NCI-H1436 (cell line): ENCODE measurements at places on chromosomes 4 and X.

GRCh38 chr4:48022192-48022799, 5.7 kb downstream of the NIPAL1 start:
- no peak for DNase-seq

DNA sequence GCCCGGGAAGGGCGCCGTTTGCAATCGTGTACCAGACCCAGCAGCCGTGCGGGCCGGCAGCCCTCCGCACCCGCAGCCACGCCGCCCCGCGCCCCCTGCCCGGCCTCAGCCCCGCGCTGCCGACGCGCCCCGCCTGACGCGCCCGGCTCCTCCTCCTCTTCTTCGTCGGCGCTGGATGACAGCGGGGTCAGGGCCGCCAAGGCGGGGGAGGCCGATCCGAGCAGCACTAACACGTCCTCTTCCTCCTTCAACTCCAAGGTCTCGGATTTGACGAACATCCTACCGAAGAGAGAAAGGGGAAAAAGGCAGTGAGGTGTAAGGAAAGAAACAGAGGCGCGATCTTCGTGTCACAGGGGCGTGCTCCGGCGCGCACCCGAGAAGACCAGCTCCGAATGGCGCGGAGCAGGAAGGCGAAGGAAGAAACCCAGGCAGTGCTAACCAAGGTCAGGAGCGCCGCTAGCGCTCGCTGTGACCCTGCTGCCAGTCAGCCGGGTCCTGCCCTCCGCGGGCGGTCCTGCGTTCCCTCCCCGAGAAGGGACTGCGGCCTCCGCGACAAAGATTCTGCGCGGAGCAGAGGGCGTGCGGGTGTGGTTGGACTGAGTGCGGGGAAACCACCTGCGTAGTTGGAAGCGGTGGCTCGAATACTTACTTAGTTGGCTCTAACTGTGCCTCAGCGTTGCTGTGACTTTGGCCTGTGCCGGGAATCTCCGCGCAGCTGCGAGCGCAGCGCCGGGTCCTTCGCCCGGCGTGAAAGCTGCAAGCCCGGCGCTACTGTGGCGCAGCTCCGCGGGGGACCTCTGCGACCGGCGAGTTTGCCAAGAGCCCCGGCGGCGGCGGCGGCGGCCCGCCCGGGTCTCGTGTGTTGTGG, 548 bp downstream of the NEUROG2 start:
- no peak for DNase-seq

GRCh38 chr4:145639186-145639698, 20.1 kb downstream of the MMAA start:
- no peak for DNase-seq

DNA sequence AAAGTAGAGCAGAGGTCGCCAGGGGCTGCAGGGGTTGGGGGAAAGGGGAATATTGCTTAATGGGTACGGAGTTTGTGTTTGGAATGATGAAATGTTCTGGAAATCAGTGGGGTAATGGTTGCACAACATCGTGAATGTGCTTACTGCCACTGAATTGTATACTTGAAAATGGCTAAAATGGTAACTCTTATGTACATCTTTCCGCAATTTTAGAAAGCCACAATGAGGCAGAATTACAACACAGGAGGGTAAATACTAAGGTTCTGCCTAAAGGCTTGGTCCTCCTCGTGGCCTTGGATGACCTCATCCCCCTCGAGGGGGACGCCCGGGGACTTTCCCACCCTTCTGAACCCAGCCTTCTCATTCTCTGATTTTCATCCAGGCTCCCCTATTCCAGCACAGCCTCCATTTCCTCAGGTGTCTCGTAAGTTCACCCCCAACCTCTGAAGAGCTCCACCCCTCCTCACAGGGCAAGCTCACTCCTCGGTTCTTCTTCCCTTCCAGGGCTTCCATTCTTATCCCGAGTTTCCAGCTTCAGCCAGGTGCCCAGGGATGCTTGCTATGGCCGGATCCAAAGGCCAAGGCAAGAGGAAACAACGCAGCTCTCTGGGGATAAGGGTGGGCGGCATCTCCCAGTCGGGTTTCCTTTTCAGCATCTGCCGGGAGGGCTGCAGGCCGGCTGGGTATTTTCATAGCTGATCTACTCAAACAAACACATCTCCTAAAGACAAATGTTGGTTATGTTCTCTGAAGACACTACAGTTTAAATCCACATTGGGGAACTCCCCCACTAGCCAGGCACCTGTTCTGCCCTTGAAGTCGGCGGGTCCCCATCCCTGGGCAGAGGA, 71.3 kb upstream of the ACSL1 start:
- DNase-seq, result no peak

DNA sequence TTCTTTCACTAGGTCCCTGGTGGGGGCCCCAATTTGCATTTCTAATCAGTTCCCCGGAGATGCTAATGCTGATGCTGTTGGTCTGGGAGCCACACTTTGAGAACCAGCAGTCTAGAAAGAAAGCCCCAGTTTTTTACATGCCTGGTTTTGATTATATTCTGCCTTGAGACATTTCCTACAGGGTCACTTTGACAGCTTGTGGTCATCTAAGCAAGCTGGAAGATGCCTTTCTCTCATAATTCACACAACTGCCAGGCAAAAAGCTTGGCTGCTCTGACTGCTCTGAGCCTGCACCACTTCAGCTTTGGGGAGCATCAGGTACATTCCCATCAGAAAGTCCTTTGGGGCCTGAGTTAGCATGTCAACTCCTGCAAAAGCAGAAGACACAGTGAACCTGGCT, 5.9 kb upstream of the PLAC1 start:
- no peak for DNase-seq

DNA sequence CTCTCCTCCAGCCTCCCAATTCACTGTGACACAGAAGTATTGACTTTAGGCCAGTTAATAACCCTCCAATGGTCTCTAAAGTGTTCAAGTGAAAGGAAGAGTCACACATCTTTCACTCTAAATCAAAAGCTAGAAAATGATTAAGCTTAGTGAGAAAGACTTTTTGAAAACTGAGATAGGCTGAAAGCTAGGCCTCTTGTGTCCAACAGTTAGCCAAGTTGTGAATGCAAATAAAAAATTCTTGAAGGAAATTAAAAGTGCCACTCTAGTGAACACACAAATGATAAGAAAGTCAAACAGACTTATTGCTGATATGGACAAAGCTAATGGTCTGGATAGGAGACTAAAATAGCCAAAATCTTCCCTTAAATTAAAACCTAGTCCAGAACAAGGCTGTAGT, 687.2 kb downstream of the TRIML1 start:
- DNase-seq, result no peak

DNA sequence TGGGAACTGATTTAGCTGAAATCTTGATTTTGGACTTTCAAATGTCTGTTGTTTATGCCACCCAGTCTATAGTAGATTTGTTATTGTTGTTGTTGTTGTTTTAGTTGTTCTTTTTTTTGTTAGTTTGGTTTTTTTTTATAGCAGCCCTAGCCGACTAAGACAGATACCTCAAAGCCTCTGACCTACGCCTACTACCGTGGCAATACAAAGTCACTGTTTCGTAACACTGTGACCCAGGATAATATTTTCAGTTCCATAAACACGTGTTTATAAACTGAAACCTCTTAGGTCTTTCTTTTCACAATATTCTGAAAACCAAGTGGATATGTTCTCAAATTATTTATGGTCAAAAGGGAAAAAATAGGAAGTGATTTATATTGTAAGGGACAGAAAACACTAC, 32.8 kb downstream of the VCX2 start:
- DNase-seq, result no peak

DNA sequence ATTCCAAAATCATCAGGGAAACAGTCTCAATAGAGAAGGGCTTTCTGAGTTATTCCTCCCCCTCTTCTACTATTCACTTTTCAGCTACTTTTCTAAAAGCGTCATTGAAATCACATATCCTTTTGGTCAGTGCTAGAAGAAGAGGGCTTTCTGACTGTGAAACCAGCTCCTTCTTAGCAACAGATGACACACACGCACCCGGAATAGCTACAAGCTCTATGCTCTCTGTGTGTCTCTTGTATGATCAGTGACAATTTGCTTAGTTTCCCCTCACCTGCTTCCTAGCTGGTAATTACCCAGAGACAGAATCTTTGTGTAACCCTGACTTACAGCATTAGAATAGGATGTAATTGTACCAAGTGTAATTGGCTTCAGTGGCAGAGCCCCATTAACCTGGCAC, 268.1 kb upstream of the SLITRK2 start:
- DNase-seq, result no peak

DNA sequence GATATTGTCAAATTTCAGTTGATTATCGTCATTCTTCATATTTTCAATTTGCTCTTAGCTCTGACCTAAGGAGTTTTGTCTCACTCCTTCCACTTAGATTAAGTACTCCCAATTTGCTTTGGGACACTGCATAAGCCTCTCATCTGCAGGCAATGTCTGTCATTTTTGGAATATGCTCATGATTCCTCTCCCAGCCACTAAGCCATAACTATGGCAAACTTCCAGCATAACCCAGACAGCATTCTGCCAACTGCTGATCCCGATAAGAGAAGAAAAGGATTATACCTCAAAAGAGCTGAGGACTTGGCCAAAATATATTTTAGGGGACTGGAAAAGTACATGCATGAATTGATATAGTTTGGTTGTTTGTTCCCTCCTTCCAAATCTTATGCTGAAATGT, 444.4 kb downstream of the GABRG1 start:
- no peak for DNase-seq

DNA sequence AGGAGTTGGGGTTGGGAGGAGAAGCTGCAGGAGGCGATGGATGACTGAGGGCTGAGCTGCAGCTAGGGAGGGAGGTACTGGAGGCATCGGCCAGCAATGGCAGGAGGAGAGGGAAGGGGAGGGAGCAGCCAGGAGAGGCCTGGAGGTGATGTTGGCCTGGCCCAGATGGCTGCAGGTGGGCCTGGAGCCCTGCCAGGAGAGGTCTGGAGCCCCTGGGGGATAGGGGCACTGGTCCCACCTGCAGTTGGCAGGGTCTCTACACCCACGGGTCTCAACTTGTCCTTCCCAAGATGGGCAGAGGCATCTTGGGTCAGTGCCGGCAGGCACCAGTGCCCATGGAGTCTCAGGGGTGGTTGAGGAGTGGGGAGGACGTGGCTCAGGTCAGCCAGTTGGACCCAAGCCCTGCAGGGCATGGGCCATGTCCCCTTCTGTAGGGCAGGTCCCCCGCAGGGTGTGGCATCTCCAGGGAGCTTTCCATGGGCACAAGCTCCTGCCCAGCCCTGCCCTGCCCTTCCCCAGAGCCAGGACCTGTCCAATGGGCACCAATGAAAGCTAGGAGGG, 2.7 kb upstream of the MXD4 start:
- no peak for DNase-seq

GRCh38 chrX:25144043-25144940, 128.5 kb upstream of the ARX start:
- peak; percentile 30 for DNase-seq

GRCh38 chrX:113389846-113390245, 549.2 kb upstream of the AMOT start:
- no peak for DNase-seq

- DNase-seq, result no peak
These were observed 194.3 kb upstream of the CT83 start for GRCh38 chrX:116657071-116657470.

DNA sequence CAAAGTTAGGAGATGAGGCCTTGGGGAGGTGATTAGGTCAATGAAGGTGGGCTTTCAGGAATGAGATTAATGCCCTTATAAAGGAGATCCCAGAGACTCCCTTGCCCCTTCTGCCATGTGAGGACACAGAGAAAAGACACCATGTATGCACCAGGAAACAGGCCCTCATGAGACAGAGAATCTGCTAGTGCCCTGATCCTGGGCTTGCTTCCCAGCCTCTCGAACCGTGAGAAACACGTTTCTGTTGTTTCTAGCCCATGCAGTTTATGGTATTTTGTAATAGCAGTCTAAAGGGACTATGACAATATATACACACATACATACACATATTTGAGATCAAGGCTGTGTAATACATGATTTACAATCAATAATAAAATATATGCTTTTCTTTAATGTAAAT, 41.4 kb upstream of the ENPP6 start:
- DNase-seq, result no peak

GRCh38 chrX:794311-794710, 163.7 kb downstream of the SHOX start:
- DNase-seq, result no peak

DNA sequence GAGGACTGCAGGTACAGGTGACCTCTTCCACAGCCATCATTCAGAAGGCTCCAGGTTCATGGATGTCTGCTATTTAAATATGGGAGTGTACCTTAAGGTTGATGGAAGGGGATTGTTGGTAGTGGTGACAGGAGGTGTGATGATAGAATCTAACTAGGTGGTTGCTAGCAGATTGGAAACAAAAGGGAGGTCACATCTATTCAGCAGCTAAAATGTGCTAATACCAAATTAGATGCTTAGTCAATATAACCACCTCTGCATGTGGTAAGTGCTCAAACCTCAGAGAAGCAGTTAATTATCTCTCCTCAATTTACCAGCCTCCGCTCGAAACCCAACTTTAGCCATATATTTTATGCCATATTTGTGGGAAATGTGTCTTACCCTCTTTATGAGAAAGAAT, 98.7 kb upstream of the CCSER1 start:
- no peak for DNase-seq

GRCh38 chr4:65667506-65668041, 2.7 kb downstream of the EPHA5 start:
- DNase-seq, result no peak

DNA sequence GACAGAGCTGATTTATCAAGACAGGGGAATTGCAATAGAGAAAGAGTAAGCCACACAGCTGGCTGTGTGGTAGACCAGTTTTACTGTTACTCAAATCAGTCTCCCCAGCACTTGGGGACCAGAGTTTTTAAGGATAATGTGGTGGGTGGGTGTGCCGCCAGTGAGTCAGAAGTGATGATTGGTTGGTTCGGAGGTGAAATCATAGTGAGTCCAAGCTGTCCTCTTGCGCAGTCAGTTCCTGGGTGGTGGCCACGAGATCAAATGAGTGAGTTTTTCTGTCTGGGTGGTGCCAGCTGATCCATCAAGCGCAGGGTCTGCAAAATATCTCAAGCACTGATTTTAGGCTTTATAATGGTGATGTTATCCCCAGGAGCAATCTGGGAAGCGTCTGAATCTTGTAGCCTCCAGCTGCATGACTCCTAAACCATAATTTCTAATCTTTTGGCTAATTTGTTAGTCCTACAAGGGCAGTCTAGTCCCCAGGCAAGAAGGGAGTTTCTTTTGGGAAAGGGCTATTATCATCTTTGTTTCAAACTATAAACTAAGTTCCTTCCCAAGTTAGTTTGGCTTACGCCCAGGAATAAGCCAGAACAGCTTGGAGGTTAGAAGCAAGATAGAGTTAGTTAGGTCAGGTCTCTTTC, 44.0 kb upstream of the PPP1R2C start:
- DNase-seq, result no peak

DNA sequence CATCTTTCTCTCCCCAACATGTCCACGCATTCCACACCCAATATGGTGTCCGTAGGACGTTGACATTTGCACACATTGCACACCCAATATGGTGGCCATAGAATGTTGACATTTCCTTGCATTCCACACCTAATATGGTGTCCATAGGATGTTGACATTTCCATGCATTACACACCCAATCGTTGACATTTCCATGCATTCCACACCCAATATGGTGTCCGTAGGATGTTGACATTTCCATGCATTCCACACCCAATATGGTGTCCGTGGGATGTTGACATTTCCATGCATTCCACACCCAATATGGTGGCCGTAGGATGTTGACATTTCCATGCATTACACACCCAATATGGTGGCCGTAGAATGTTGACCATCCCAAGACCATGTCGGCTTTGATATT, 88.4 kb upstream of the SHOX start:
- no peak for DNase-seq

- no peak for DNase-seq
These were observed 59.9 kb upstream of the PDGFRA start for GRCh38 chr4:54169176-54169575.
